A549 treated with Mapracorat at 1 μM for 4 hours (cell line): ENCODE measurements at places on chromosomes 3 and 15. TPM values are rescaled to one million over a fixed set of nuclear protein-coding genes. Genes with fewer than 3 reads are reported as not detected.

BFSP2 gene
- not detected in 5 replicates for total RNA-seq

CDHR4 gene
- total RNA-seq, result 0.10 to 0.64 TPM (median 0.22 TPM) in 5 replicates

HGD gene
- total RNA-seq, result 15.0 to 22.1 TPM (median 16.0 TPM) in 5 replicates

SLC6A20 gene
- 0.02 TPM in 1 of 5 replicates, not detected in the others for total RNA-seq

CHDH gene
- total RNA-seq, result 1.7 to 2.9 TPM (median 2.2 TPM) in 5 replicates

GCSAM gene
- not detected in 5 replicates for total RNA-seq

KLF13 gene
- 92.6 to 128 TPM (median 114 TPM) in 5 replicates for total RNA-seq

SNAP23 gene
- total RNA-seq, result 15.8 to 40.2 TPM (median 16.1 TPM) in 5 replicates

SPSB4 gene
- total RNA-seq, result 0.07 to 0.21 TPM (median 0.12 TPM) in 5 replicates

OPA1 gene
- total RNA-seq, result 25.3 to 32.7 TPM (median 29.5 TPM) in 5 replicates

CCDC51 gene
- 25.8 to 29.2 TPM (median 26.6 TPM) in 5 replicates for total RNA-seq

SIDT1 gene
- total RNA-seq, result 0.53 to 0.85 TPM (median 0.63 TPM) in 5 replicates

THPO gene
- 0.08 to 0.16 TPM (median 0.15 TPM) in 3 of 5 replicates, not detected in the others for total RNA-seq

CFAP100 gene
- total RNA-seq, result not detected in 5 replicates

DNAJA4 gene
- not detected in 5 replicates for total RNA-seq

RAB43 gene
- 3.3 to 6.9 TPM (median 6.1 TPM) in 5 replicates for total RNA-seq
